ENCODE measurements at places on chromosomes 12 and 14. TPM values are rescaled to one million over a fixed set of nuclear protein-coding genes. Genes with fewer than 3 reads are reported as not detected.

AJUBA gene
- 80.8 TPM for total RNA-seq

SAMD15 gene
- 0.88 TPM for total RNA-seq

DACT1 gene
- total RNA-seq: 0.05 TPM

CCDC38 gene
- not detected for total RNA-seq

RNASE7 gene
- not detected for total RNA-seq

Data from dermis blood vessel endothelial cell (primary cell).